ENCODE measurements at places on chromosomes 3 and 15.

- no peak for DNase-seq
These were observed 843 bp downstream of the CHRNA5 start for GRCh38 chr15:78565951-78566774.

- no peak for DNase-seq
These were observed 109.8 kb downstream of the EPHA3 start for GRCh38 chr3:89217148-89217685.

GRCh38 chr3:66390013-66390412 lies 110.8 kb downstream of the LRIG1 start:
- DNase-seq, result no peak

DNA sequence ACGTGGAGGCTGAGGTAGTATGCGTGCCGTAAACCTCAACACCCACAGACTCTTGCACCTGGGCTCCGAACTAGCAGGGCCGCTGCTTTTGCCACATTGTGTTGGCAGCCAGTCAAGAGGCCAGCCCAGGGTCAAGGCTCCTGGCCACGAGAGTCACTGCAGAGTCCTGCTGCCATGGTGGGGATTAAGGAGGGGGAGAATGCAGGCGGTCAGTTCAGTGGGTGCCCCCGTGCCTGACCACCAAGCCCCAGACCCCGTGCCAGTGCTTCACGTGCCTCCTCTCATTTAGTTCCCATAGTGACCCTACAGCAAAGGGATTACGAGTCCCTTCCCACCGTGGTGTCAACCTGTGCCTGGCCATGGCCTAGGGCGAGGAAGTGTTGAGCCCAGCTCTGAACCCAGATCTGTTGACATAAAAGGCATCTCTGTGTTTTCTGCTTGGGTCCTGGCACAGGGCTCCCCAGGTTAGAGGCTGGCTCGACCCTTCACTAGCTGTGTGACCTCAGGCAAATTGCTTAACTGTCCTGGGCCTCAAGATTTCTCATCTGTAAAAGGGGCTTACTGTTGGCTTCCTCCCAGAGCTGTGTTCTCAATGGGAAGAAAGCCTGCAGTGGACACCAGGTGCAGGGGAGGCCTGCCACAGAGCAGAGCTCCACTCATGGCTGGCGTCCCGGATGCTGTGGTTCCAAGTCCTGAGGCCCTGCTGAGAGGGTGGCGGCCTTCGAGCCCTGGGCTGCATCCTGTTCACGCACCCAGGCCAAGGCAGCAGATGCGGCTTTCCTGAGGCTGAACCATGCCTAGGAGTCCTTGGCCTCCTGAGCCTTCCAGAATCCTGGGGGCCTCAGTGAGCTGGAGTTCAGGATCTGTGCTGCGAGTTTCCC lies 32.8 kb downstream of the FBLN2 start:
- no peak for DNase-seq

GRCh38 chr3:18035641-18036449 lies 293.4 kb upstream of the TBC1D5 start:
- no peak for DNase-seq

DNA sequence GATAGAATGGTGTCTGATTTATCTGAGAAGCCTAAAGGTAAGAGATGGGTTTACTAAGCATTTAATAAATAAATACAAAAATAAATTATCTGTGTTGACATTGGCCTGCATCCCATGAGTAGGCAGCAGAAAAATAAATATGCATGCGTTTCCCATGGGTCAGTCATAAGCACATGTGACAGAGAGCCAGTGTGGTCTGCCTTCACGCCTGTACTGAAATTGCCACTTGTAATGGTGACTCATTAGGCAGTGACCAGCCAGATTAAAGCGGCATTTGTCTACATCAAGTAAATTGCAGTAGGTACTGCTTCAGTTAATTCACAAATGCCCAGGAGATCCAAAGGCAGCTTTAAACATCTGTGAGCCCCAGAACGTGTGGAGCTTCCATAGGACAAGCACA lies 399.6 kb downstream of the NAALADL2 start:
- DNase-seq, result no peak

DNA sequence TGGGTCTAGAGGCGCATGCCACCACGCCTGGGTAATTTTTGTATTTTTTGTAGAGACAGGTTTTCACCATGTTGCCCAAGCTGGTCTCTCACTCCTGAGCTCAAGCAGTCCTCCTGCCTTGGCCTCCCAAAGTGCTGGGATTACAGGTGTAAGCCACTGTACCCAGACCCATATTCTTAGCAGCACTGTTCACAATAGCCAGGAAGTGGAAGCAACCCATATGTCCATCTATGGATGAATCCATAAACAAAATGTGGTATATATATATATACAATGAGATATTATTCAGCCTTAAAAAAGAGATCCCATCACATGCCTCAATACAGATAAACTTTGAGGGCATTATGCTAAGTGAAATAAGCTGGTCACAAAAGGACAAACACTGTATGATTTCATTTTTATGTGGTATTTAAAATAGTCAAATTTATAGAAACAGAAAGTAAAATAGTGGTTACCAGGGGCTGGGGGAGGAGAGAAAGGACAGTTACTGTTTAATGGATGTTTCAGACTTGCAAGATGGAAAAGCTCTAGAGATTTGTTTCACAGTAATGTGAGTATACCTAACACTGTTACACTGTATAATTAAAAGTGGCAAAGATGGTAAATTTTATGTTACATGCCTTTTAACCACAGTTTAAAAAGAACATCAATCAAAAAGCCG lies 35.7 kb upstream of the GRAMD1C start:
- DNase-seq, result no peak

DNA sequence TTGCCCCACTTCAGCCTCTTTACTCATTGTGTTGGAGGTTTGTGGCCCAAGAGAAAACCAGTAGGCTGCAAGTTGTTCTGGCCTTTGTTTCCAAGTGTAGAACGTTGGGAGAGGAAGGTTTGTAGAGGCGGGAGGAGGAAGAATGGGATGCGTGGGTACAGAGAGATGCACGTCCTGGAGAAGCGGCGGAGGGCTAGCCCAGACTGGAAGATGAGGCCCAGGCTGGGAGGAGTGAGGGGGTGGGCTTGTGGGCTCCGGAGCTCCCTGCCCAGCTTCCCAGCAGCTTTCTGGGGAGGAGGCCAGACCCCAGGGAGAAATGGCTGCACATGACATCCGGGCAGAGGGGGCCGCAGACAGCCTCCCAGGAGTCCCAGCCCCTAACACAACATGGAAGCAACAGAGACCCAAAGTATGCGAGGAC lies 5.3 kb downstream of the PLA2G4F start:
- DNase-seq, result no peak

- no peak for DNase-seq
These were observed 75.0 kb downstream of the SEMA5B start for GRCh38 chr3:122952520-122952919.

DNA sequence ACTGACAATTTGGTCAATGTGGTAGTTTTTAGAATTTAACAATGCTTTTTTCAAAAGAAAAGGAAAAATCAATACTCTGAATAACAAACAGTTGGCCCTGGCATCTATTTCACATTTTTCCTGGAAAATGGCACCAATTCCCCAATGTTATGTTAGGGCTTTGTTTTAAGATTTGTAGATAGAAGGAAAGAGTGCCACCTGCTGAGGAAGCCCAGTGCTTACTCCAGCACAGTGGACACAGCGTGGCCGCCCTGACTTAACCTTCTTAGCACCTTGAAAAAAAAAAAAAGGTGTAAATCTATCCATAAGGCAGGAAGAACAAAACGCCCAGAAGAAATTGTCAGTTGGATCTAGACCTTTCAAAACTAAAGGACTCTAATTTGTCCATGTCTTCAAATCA lies 110.7 kb upstream of the CNTN4 start:
- no peak for DNase-seq

DNA sequence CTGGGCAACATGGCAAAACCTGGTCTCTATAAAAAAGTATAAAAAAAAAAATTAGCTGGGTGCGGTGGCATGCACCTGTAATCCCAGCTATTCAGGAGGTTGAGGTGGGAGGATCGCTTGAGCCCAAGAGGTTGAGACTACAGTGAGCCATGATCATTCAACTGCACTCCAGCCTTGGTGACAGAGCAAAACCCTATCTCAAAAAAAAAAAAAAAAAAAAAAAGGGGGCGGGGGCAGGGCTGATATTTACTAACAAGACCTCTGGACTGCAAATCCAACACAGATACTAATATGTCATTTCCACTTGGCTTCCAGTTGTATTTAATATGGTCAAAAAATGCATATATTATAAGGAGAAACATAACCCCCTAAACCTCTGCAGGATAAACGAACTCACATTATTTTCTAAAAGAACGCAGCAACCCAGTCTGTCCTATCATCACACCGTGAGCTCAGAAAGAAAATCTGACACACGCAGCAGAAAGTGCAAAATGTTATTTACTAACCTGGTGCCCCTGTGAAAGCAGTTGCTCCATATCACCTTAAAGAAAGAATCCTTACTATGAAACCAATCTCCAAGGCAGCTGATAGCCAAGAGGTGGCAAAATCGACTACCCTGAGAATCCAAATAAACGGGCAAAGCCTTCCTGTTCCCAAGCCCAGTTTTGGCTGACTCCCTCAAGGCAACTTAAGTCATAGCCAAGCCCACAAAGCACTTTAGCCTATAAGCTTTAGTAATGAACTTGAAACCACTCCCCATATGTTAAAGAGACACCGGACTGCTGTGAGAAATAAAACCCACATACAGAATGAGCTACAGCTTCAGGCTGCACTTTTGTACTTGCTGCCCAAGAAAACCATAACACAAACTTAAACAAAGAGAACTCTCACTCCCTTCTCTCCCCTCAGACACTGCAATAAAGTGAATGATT lies 39.3 kb downstream of the PLD1 start:
- DNase-seq, result peak; percentile 32

Data from thymus (tissue), 14 donors.